ENCODE measurements at places on chromosomes 16 and 17.
A peak's percentile ranks its signal among the peaks of the same experiment; 100 is the strongest.

DNA sequence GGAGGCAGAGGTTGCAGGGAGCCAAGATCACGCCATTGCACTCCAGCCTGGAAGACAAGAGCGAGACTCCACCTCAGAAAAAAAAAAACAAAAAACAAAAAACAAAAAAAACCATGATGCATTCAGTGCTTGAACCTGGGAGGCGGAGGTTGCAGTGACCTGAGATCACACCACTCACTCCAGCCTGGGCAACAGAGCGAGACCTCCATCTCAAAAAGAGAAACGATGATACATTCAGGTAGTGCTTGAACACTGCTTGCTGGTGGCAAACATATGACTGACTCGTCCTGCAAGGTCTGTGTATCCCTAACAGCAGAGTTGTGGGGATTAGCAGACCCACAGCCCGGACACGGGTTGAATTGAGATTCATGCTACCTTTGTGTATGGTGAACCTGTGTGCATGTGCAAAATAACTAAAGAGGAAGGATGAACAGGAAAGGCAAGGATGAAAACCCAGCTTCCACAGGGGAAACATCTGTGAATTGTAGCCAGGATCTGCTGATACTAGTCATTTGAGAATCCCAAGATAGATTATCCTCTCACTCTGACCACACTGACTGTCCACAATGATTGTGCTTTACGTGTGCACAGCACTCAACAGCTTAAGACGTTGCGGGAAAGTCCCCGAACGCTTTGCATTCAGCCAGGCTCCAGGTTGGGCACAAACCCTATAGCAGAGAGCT is 52.4 kb upstream of the MRPS23 start:
- no peak for DNase-seq

DNA sequence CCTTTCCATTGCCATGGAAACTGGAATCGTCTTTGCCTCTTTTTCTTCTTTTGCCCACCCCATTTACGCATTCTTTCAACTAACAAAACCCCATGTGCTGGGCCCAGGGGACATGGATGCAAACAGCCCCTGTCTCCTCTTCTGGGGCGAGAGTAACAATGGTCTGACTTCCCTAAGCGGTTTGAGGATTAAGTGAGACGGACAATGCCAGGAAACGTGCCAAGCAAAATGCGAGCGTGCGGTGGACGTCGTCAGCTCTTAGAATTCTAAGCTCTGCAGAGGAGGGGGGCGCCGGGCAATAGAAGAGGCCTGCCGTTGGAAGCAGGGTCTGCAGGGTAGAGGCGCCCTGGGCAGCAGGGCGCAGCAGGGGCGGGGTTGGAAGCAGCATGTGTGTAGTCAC is 42.4 kb upstream of the JPH3 start:
- no peak for DNase-seq

DNA sequence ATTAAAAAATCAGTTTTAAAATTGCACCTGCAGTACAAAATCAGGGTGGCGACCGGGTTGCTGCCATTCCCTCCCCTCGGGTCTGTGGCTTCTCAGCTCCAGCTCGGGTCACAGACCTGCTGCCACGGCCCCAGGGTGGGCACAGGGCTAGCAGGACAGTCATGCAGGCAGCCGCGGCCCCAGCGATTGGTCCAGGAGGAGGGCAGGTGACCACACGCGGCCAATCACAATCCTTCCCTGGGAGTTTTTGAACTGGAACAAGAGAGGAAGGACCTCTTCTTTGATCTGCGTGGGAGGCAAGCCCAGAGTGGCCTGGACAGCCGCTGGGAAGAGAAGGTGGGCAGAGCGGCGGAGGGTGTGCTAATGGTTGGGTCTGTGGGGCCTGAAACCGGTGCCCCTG is 25.5 kb downstream of the CBFA2T3 start:
- DNase-seq: no peak

GRCh38 chr17:77892469-77893143 is 65.9 kb upstream of the TNRC6C start:
- no peak for DNase-seq

- no peak for DNase-seq
Measured at GRCh38 chr17:57425903-57426880, 169.9 kb downstream of the MSI2 start.

DNA sequence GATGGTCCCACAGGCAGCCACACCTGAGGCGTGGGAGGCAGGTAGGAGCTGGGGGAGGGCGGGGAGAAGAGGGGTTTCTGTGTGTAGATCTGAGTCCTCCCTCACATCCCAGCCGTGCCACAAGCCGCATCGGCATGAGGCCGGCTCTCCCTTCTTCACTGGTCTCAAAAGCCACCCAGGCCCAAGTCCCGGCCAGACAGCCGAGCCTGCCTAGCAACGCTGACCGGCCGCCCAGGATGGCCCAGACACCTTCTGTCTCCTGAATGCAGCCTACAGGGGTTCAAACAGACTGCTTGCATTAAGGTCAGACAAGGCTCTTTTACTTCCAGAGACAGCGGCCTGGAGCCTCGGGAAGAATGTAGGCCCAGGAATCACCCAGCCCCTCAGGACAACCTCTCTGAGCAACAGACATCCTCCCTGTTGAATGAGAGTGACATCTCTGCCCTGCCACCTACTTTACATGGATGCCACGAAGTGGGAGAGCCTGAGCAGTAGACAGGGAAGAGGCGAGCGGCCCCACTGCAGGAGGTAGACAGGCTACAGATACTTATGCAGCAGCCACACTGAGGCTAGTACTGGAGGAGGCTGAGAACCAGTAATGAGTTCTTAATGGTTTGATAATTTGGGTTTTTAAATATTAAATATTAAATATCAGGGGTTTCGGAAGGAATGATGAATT is 69.6 kb downstream of the N4BP1 start:
- DNase-seq: no peak

DNA sequence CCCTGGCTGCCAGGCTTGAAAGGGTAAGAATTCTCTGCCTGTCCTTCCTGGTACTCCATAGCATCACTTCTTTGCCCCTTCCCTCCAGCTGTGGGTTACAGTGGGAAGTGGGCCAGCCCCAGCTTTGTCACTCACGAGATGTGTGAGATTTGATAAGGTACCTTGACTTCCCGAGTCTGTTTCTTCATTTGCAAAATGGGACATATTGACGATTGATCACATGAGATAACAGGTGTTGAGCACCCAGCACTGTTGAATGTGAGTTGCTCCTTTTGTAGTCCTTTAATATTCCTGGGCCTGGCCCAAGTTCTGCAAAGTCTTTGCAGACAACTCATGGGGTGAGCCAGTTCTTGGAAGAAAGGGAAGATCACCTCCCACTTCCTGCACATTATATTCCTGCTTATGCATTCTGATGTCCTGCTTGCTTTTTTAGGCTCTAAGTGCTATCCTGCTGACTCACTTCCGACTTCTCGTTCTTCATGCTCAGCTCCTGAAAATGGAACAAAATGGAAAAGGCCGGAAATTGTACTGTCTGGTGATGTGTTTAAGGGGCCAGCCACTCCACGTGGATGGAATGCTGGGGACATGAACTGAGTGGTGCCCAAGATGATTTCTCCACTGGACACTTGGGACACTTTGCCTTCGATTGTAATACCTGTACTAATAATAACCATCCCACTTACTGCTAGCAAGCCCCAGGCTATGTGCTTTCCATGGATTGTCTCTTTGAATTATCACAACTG is 8.3 kb upstream of the NLK start:
- no peak for DNase-seq

GRCh38 chr16:6020162-6020985 is 922.8 kb upstream of the EEF2KMT start:
- no peak for DNase-seq

DNA sequence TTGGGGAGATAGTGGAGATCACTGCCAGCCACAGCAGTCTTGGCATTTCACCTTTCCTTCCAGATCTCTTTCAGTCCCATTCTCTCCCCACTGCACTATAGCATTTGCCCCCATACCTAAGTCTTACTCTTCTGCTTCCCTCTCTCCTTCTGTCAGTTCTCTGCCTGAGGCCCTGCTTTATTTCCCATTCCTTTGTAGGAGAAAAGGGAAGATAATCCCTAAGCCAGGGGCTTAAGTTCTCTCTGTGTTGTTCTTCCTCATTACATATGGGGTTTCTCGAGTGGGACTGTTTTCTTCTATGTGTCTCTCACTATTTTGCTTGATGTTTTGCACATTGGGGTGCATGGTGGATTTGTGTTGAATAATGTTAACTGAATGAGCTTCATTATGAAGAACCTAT is 6.4 kb downstream of the KDM6B start:
- DNase-seq: no peak

- DNase-seq: peak; percentile 75
Measured at GRCh38 chr16:30458561-30459394, 13.1 kb upstream of the SEPHS2 start.
